ENCODE measurements at places on chromosomes 11 and 22.

DNA sequence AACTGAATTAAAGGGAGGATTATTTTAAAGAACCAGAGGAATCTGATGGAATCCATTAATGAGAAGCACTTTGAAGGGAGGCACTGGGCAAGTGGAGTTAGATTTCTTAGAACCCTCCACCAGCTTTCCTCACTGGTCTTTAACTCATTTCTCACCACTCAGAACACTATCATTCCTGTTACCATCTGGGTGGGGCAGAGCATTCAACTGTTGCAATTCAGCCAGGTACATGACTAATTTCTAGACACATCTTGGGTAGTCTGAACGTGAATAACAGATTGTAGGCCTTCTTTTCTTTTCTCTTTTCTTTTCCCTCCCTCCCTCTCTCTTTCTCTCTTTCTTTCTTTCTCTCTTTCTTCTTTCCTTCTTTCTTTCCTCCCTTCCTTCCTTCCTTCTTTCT, 15.5 kb upstream of the MMP1 start:
- no peak for DNase-seq

DNA sequence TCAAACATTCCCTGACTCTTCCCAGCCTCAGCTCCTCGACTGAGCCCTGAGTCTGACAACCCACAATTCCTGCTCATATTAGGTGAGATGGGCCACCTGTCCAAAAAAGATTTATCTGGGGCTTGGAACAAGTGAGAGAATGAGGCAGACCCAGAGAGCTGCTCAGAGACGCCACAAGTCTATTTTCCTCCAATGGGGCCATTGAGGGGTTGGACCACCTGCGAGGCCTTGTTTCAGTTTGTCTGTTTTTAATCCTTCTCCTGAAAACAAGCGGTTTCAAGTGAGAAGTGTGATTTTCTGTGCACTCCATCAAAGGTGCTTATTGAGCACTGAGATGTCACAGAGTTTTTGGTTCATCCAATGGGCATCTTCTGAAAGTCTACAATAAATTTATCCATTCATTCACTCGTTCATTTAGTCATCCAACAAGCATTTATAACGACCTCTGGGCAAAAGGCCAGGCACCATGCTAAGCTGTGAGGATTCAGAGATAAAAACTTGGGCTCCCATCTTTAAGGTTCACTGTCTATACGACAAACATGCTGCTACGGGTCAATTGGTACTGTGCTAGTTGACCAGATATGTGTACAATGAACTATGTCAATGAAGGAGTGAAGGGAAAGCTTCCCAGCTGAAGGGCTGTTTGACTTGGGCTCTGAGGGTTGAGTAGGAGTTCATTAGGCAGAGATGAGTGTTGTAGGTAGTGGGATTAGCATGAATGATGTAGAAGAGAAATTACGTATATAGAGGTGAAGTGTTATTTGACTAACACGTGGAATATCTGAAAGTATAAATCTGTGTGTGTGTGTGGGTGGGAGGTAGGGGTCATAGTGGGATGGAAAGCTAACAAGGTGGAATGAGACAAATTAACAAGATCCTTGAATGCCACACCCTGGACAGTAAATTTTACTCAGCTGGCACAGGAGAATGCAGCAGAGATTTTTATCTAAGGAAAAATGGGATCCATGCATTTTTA, 168.9 kb downstream of the MIAT start:
- DNase-seq, result no peak

DNA sequence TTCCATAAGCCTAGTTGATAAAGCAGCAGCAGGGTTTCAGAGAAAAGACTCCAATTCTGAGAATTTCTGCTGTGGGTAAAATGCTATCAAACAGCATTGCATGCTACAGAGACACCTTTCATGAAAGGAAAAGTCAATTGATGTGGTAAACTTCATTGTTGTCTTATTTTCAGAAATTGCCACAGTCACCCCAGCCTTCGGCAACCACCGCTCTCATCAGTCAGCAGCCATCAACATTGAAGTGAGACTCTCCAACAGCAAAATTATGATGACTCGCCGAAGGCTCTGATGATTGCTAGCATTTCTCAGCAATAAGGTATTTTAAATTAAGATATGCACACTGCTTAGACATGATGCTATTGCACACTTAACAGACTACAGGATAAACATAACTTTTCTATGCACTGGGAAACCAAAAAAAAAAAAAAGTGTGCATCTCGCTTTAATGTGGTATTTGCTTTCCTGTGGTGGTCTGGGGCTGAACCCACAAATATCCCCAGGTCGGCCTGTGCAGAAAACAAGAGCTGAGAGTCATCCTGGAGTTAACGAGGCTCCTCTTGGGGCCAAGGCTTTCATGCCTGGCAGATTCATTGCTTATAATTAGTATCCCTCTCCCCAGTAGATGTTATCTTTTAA, 192.1 kb downstream of the CTTN start:
- no peak for DNase-seq

DNA sequence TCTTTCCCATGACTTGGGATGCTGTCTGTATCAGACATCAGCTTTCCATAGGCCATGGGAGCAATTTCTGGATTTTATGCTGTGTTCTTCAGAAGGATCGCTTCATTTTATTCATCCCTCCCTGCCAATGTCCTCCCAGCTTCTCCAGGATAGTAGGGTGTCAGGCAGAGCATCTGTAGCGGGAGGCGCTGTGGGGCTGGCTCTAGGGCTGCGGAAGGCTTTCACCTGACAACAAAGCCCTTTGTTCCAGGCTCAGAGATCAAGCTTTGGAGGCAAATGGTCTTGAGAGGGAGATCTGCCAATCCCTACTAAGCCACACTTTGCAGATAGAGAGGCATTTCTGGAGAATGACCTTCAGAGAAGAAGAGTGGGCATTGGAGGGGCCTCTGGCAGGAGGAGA, 29.5 kb upstream of the FTH1 start:
- DNase-seq, result no peak

GRCh38 chr22:40414311-40414710, 43.9 kb downstream of the SGSM3 start:
- peak; percentile 22 for DNase-seq

GRCh38 chr22:32042924-32043323, at the start of gene SLC5A1:
Gene SLC5A1, plus strand, starts transcription at chr22:32043261. Its CDS starts 21 bp downstream, at chr22:32043282.
- no peak for DNase-seq

- DNase-seq, result no peak
These were observed 946.9 kb downstream of the BRD1 start for GRCh38 chr22:48880749-48881148.

GRCh38 chr11:19102521-19102900, 14.5 kb upstream of the ZDHHC13 start:
- no peak for DNase-seq

- no peak for DNase-seq
These were observed 35.2 kb upstream of the RIC3 start for GRCh38 chr11:8204025-8204424.

DNA sequence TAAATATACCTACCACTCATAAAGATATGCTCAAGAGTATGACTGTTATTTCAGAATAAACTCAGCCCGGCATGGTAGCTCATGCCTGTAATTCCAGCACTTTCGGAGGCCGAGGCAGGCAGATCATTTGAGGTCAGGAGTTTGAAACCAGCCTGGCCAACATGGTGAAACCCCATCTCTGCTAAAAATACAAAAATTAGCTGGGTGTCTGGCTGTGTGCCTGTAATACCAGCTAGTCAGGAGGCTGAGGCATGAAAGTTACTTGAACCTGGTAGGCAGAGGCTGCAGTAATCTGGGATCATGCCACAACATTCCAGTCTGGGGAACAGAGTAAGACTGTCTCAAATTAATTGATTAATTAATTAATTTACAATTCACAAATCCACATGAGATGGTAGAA, 208.2 kb upstream of the PDGFD start:
- no peak for DNase-seq

DNA sequence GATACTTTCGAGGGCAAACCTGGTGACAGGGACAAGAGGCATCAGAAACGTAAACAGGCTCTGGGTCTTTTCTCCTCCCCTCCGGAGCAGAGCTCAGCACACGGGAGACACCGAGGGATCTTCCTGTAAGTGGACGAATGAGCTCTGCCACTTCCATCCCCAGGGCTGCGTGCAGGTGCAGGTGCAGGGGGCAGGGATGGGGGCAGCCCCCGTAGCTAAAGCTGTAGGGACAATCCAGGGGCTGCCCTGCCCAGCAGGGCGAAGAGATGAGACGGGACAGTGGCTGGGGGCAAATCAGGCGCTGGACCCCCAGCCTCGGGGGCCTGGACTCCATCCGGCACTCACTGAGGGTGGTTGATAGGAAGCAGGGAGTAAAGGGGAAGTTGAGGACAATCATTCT, 505.4 kb downstream of the BRD1 start:
- no peak for DNase-seq

DNA sequence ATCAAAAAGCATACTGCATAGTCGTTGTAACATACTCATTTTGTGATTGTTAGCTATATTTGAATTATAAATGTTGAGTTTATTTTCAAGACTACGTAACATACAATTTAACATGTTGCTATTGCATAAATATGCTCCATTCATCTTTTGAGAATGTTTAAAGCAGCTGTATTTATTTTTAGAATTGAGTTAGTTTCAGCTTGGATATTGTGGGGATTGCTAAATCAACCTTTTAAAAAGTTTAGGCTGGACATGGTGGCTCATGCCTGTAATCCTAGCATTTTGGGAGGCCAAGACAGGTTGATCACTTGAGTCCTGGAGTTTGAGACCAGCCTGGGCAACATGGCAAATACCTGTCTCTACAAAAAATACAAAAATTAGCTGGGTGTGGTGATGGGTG, 288.1 kb downstream of the DYNC2H1 start:
- no peak for DNase-seq

DNA sequence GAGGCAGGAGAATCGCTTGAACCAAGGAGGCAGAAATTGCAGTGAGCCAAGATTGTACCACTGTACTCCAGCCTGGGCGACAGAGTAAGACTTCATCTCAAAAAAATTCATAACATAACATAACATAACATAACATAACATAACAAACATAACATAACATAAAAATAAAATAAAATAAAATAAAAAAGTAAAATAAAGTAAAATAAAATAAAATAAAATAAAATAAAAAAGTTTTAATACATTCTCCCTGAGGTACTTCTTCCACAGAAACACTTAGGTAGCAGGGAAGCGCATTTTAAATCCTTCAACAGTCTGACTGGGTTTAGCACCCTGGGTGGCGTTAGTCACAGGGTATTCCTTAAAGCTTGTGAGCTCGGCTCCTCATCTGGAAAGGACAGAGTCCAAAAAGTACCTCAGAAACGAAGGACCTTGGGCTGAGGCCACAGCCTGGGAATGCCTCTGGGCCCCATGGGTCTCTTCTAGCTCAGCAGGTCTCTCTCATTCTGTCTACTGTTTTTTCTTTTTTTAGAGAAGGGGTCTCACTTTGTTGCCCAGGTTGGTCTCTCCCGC, 41.7 kb downstream of the MICAL3 start:
- DNase-seq, result no peak

- no peak for DNase-seq
These were observed 320.5 kb upstream of the ANO3 start for GRCh38 chr11:26011474-26011873.

- DNase-seq, result no peak
These were observed 61.3 kb upstream of the NARS2 start for GRCh38 chr11:78635814-78636506.

- no peak for DNase-seq
These were observed 71.8 kb upstream of the TEAD1 start for GRCh38 chr11:12602421-12602820.

DNA sequence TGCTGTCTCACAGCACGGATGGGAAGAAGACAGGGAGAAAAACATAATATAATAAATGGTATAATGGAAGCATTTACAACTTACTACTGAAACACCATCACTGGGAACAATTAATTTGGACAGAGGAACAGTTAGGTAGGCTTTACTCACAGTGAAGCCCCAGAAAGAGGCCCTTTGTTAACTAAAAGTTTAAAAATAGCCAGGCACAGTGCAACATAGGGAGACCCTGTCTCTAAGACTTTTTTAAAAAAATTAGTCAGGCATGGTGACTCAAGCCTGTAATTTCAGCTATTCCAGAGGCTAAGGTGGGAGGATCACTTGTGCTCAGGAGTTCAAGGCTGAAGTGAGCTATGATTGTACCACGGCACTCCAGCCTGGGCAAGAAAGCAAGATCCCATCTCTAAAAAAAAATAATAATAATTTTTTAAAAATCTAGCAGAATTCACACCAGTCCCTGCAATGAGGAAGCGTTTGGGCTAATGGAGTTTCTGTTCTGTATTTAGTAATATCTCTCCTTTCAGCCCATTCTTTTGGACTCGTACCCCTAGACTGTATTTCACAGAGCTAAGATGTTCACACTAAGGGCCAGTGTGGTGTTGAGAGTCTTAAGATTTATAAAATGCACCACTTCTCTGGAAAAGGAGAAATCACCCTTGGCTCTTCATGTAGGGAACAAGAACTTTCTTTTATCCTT, 275.5 kb downstream of the SOX6 start:
- DNase-seq, result no peak

DNA sequence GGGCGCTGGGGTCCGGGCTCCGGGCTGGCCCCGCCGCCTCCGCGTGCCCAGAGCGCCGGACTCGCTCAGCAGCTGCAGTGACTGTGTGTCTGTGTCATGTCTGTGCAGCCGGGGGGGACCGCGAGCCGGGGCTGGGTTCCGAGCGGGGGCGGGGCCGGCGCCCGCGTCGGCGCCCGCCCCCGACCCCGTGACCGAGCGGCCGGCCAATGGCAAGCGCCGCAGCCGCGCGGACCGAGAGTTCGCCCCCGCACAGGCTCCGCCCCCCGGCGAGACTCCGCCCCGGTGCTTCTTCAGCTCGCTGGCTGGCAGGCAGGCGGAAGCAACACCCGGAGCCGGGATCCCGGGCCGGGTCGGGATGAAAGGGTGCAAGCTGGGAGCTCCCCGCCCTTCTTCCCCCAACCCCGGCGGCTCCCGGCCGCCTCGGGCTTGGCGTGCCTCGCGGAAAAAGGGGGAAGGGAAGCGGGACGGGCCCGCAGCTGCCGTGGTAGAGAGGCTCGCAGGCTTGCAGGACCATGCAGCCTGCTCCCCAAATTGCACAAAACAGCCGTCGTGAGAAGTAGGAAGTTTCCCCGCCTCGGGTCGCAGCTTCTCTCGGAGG, 750 bp upstream of the LARGE1 start:
- no peak for DNase-seq

GRCh38 chr11:76252631-76253070, 46.3 kb upstream of the WNT11 start:
- DNase-seq, result no peak

GRCh38 chr11:11706028-11706427, 84.2 kb upstream of the GALNT18 start:
- DNase-seq, result no peak

DNA sequence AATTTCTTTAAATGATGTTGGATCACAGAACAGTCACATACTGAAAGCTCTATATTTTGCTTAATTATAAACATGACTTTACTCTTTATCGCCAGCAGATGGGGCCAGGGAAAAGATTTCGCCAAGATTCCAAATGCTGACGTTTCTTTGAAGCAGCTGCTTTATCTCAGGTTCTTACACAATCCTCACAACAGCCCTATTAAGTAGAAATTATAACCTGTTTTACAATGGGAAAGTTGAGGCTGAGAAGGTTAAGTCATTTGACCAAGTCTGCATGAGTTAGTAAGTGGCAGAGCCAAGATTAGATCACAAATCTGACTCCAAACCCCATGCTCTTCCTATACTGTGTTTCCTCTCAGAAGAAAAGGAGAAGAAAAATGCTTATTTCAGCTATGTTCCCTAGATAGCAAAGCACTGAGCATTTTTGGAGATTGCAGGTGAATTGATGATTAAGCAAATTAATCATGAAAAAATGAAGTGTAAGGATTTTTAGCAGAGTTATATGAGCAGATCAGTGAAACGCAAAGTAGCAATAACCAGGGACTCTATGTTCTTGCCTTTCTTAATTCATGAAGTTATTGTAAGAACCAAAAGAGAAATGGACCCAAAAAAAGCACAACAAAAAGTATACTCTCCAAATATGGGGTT, 79.0 kb downstream of the AASDHPPT start:
- no peak for DNase-seq

All from epithelial cell of proximal tubule (primary cell).